Activated gamma-delta T cell treated with anti-CD3 and anti-CD28 coated beads, Interleukin-2, amount 50 U/mL, for 16 hours (primary cell): ENCODE measurements at places on chromosomes 3 and 15.

GRCh38 chr15:89335298-89336041 lies 846 bp upstream of the POLG start:
- no peak for DNase-seq

DNA sequence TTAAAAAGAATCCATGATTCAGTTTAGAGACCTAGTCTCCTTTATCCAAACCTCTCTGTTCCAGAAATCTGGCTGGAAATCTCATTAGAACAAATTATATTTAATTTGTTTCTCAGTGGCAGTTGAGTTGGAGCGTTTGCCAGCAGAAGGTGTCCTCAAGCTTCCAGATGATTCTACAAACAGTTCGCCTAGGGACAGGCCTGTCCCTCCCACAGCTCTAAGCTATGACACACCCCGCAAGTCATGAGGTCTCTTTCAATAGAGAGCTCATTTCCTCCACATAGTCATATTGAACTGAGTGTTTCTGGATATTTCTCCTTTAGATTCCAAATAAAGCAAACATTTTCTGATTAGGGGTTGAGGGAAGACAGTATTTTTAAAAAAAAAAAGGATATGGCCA lies 230.3 kb downstream of the ATP8B4 start:
- no peak for DNase-seq

- no peak for DNase-seq
These were observed 1.4 kb upstream of the SNX33 start for GRCh38 chr15:75646112-75646943.

DNA sequence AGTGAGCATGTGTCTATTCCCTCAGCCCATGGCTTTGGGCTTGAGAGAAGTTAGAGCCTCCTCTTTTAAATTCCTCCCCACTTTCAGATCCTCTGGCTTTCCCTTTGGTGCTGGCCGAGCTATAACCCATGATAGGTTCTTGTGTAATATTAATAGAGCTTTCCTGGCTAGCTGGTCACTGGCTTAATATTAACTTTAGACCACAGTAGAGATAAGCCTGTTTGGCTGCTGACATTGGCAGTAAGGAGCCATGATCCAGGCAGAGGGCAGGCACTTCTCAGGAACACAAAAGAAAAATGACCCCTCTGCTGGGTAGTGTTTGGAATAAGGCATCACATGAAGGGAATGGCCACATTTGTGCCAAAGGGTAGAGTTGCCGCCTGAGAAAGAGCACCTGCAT lies 65.4 kb upstream of the UMPS start:
- DNase-seq = no peak

DNA sequence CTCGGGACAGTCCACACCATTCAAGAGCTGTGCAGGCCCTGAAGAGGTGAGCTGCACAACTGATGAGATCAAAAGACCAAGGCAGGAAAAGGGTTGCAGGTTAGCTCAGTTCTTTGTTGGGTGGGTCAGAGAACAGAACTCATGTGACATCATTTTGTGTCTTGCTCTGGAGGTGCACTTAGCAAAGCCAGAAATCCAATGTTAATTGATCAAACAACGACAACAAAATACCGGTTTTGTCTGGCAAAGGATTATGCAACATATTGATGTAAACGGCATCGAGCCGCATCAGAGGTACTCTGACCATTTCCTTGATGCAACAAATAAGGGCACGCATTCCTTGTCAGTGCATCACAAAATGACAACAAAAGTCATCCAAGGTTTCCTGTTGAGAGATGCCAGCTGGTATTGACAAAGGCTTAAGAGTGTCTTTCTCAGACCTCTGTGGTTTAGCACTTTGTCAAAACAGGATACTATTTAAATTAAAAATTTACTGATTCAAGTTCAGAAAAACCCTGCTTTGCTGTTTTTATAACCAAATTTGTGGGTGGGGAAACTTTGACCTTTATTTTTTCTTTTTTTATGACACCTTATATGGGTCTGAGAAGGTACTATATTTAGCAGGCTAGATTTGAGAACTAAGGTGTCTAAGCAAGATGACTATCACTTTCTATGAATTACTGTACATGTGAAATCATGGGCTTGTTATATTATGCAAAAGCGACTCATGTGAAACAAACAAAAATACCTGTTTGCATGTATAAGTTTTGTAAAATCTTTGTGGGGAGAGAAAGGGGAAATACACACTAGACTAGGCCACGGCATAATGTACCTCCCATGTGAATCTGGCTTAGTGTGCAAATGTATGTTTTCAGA lies 496.1 kb downstream of the FOXP1 start:
- no peak for DNase-seq

DNA sequence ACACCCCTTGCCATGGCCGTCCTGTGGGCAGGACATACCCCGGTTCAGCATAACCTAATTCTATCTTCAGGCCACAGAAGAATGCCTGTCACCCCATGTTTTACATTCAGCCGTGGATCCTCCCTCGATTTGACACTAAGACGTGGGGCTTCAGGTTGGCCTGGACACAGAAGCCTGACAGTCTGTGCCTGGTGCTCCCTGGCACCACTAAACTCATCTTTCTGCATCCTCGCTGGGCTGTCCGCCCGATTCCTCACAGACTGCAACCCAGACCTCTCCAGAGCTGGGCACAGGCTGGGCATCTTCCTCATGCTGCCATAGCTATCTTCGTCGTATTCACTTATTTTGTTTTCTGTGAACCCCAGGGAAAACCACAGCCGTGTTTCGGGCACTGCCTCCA lies 117.8 kb upstream of the IQSEC1 start:
- DNase-seq = no peak

DNA sequence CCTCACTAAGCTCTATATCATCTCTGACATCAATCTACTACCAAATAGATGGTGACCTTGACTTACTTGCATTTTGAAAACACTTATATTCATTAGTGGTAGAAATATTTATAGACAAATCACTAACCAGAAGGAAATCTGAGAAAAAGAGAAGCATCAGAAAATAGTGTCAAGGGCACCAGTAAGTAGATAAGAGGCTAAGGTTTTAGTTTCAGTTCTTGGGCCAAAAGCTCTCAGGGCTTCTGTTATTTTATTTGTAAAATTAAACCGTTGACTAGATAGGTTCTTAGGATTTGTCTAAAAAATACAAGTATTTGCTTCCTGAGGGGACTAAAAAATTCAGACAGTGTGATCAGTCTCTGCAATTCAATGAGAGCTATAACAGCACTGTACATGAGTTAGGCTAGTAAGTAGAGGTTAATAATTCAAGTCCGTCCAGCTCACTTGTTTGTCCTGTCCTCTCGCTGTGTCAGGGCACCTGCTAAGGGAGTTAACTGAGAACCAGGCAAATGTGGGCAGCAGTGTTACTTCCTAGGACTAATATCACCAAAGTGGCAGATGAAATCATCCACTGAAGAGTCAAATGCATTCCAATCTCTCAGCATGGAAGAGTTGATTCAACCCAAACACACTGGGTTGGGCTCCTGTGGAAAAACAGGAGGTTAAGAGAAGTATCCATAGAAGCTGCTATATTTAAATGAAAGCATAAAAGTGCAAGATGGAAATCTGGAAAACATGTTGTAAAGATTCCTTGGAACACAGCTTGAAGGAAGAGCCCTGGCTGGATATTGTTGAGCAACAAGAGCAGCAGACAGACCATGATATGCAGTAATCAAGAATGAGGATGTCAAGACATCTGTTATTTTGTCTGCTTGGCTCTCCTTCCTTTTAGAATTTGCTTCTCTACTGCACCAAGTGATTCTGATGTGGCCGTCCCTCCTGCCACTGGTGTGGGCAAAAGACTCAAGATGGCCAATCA lies 134.9 kb upstream of the ZBTB20 start:
- DNase-seq = no peak

DNA sequence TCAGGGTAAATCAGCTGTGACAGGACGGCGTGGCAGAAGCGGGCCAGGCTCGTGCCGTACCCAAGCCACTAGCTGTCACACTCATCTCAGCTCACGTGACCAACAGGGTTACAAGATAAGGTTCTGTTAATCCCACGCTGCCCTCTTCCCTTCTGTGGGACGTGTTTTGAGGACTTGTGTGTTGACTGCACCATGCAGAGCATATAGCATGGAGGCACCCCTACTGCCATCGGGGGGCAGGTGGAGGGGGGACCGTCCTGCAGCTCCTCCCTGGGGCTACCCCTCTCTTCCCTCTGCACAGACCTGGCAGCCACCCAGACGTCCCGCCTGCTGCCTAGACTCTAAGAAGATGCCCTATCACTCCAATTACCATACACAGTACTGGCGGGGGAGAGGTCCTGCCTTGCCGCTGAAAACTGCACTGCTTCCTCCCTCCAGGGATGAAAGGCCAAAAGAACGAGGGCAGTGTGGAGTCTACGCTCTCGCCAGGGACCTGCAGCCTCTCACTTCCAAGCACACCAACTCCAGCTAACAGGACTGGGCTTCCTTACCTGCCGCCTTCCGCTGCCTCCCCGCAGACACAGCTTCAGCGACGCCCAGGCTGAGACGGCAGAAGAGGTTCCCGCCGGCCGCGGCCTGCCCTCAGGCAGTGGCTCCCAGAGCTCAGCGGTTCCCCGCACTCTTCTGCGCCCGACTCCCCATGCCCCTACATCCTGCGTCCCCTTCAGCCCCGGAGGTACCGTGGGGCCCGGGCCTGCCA lies at the start of gene TNK2:
TSS of gene TNK2 (minus strand) at position 618 of the 760 bp plus-strand sequence. CDS start 19,963 bp downstream, outside the sequence.
- DNase-seq = peak; percentile 40

DNA sequence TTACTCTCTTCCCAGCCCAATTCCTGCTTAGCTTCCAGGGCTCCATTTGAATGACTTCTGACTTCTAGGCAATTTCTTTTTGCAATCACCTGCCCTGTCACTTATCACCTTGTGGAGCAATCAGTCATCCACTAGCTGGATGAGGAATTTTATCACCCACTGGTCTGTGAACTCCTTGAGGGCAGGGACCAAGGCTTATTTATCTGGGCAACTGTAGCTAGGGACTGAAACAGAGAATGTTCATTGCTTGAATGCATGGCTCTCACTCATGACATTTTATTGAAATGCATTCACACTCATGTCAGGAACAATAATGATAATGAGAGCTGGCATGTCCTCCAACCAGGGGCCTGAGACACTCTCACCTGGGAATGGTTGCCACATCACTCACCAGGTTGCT lies 15.5 kb downstream of the TNFAIP8L3 start:
- no peak for DNase-seq

- DNase-seq = no peak
These were observed 69.0 kb upstream of the LPP start for GRCh38 chr3:188084752-188085583.

- DNase-seq = no peak
These were observed 513.5 kb upstream of the PROK2 start for GRCh38 chr3:72298201-72299152.

GRCh38 chr15:97915261-97915660 lies 45.2 kb upstream of the ARRDC4 start:
- no peak for DNase-seq

DNA sequence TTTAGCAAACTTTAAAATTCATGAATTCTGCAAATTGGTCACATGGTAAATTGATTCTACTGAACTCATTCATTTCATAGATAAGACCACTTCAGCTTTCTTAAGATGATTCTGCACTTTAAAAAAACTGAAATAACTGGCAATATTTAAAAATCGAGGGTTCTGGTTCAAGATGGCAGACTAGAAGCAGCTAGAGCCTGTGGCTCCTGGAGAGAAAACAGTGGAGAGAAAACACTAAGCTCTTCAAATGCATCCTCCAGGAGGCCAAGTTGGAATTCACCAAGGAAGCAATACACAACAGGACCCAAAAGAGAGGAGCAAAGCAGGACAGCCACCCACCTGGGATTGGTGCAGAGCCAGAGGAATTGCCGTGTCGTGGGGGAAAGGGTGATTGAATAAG lies 132.1 kb downstream of the SPATA16 start:
- DNase-seq = no peak

- no peak for DNase-seq
These were observed 106.0 kb downstream of the KLHL25 start for GRCh38 chr15:85688711-85689110.

DNA sequence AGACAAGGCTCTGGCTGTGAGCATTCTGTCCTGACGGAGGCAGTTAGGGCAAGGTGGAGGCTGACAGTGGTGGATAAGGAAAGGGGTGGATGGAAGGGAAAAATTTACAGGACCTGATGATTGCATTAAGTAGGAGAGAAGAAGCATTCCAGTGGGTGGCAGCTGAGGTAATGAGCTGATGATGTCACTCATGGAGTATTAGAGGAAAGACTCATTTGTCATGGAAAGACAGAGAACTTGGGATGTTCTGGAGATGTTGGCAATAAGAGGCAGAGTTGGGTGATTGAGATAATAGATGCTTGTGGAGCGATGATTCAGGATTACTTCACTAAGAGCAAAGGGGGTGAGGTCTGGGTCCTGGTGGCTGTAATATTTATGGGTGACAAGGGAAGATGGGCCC lies 63.6 kb upstream of the SCN5A start:
- no peak for DNase-seq

GRCh38 chr3:53111822-53112221 lies 18.4 kb downstream of the RFT1 start:
- no peak for DNase-seq

GRCh38 chr3:71208211-71209095 lies 375.1 kb downstream of the FOXP1 start:
- no peak for DNase-seq

GRCh38 chr3:13104511-13104910 lies 31.3 kb upstream of the IQSEC1 start:
- no peak for DNase-seq

DNA sequence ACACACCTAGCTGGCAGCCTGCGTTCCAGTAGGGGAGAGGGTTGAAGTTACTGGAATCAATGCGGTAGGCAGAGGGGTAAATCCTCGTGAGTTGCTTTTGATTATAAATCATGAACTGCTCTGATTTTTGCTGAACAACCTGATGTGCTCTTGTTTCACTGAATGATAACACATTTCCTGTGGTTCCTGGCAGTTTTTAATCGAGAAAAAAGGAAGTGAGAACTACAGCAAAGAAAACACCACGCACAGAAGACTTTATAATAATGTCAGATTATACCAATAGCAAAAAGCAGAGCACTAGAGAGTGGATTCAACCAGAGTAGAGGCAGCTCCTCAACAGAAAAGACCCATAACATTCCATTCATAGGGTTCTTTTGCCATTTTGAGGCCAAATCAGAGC lies 200.8 kb upstream of the STRIT1 start:
- no peak for DNase-seq

GRCh38 chr15:61687124-61687523 lies 373.1 kb downstream of the VPS13C start:
- DNase-seq = no peak

DNA sequence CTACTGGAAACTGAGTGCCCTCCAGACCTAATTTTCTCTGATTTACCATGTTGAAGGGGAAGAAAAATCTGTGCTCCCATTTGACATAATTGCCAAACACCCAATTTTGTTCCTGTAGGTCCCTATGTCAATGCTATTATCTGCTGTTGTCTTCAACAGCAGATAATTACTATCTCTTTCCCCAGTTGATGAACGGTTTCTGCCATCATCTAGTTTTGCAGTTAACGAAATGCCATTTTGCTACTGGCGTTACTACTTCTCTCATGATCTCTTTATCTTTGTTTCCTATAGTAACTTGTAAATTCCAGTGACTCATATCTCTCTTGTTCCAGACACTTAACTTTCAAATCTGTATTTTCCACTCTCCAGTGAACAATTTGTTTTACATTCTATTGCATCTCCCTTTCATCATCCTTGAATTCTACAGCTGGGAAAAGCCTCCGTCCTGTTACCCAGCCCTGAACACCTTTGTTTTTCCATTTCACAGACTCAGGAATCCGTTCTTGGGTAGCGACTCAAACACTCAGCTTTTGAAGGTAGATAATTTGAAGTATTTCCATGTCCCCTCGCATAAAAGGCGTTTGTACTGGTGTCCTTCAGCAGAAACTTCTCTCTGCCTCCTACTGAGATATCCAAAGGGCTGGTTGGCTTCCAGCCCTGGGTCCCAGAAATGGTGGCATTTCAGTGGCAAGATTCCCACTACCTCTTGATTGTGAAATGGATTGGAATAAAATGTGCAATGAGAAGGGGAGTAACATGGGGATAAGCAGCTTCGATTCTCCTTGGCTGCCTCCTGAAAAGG lies 111.7 kb downstream of the FOXB1 start:
- no peak for DNase-seq
